Muscle of leg (tissue), 16 donors: ENCODE measurements at places on chromosomes 4 and X. TPM values are rescaled to one million over a fixed set of nuclear protein-coding genes. Genes with fewer than 3 reads are reported as not detected.

- DNase-seq, result peak; percentile 97
These were observed 123.7 kb downstream of the SPRY1 start for GRCh38 chr4:123520325-123520724.

DNA sequence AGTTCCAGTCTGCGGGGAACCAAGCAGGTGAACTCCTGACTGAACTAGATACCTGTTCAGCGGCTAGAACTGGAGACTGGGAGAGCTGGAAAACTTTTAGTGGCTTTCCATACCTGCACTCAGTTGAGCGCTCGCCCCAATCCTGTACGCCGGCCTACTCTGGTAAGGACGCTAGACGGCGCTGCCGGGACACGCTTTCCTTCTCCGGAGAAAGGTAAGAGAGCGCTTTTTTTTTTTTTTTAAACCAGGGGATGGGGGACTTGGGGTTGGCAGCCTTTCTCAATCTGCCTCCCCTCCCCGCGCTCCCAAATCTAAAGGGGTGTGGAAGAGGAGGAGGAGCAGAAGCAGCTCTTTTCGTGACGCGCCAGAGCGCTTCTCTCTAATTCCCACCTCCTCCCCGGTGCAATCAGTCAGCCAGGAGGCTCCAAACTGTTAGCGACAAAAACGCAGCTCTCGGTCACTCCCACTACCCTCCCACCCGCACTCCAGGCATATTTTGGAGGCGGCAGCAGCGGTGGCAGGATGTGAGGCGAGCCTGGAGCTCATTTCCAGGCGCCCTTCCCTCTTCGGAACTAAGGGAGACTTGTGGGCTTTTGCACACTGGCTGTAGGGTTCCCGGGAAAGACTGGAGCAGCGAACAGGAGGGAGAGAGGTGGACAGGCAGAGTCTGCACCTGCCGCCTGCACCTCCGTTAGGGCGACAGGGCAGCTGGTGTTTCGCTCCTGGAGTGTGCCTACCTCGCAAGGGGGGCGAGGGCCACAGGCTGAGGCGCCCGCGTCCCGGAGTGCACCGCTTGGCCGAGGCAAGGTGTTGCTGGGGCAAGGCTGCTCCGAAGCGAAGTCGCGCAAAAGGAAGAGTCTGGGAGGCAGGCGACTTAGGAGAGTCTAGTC is at the start of gene IL1RAPL2:
Gene IL1RAPL2 (plus strand): TSS at position 409 of the 890 bp plus-strand sequence.
- peak; percentile 69 for DNase-seq

DNA sequence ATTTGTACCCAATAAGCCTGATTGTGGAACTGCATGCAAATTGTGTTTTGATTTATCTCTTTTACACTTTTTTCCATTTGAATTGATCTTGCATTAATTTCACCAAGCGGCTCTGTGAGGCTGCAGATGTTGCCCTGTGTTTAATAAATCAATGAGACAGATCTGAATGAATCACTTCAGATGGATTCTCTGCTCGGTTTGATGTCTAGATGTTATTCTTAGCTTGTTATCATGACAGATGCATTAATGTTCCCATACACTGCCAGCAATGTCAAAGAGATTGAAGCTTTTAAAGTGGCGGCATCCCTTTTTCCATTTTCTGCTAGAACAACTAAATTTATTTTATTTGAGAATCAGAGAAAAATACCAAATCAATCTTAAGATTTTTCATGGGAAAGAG is 6.3 kb downstream of the DACH2 start:
- no peak for DNase-seq

DNA sequence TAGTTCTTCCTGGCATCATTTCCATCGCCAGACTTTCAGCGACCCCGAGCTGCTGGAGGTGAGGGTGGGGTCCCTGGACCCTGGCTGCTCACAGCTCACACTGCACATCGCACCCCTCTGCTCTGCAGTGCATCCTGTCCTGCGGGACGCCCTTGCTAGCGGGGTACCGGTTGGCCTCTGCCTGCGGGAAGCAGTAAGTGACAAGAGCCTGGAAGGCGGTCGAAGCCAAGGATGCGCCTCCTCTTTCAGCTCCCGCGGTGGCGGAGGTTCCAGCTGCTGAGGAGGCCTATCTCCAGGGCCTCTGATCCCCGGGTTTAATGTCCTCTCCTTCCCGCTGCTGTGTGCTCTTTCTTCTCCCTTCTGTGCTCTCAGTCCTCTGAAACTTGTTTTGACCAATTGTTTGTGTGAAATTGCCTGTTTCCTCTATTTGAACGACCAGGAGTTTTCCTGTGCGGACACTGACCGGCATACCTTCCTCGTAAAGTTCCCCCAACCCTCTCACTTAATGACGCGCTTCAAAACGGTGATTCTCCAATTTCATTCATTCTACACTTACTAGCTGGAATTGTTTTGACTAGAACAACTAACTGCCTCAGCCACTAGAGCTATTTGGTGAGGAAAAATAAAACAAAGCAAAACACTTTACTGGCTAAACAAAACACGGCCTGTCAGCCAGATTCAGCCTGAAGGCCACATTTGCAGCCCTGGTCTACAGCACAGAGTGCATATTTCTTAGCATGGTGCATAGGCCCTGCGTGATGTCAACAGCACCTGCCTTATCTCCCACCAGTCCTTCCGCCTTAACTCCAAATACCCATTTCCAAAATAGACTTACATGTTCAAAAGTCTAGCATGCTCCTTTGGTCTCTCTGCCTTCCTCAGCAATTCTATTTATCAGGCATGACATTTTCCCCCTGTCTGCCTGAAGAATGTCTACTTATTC is 28.0 kb downstream of the MGAT4D start:
- DNase-seq, result peak; percentile 13

- no peak for DNase-seq
These were observed 56.9 kb downstream of the ATG4A start for GRCh38 chrX:108148524-108148923.

- peak; percentile 99 for DNase-seq
These were observed 53.2 kb downstream of the C4orf51 start for GRCh38 chr4:145732895-145733880.

DNA sequence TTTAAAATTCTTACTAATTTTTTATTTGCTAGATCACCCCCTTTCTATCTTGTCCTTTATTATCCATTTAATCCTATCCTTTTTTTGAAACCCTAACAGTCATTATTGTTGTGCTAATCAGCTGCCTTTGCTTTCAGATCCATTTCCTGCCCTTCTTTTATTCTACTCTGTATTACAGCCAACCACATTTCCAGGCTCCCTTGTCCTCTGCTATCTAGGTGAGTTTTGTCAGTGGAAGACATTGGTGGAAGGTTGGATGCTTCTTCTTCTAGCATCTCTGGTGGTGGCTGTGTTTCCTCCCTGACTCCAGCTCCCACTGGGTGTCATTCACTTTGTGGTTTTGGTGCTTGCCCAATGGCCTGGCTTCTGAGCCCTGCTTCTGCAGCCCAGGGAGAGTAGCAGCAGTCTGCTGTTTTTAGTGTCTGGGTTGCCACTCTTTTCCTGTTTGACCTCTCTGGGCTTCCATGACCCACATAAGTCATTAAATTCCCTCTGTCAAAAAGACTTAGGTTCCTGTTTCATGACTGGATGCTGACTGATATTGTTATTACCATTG is 225.2 kb upstream of the PGRMC2 start:
- no peak for DNase-seq

GRCh38 chr4:100803751-100804150 is 285.9 kb upstream of the EMCN start:
- DNase-seq, result no peak

DNA sequence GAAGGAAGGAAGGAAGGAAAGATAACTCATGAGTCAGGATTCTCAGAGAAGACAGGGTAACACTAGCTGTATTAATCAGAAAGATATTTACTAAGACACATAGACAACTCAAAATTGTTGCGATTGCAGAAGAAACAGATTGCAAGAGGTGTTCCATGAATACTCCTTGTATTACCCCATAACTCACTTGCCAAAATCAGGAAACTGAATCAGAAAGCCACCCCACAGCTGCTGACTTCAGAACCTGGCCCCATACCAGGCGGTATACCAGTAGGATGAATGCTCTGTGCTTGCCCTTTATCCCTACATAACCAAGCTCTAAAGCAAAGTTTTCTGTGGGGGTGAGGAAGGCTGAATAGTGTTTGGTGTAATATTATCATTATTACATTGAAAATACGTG is 468.5 kb downstream of the IQCM start:
- DNase-seq, result no peak

DNA sequence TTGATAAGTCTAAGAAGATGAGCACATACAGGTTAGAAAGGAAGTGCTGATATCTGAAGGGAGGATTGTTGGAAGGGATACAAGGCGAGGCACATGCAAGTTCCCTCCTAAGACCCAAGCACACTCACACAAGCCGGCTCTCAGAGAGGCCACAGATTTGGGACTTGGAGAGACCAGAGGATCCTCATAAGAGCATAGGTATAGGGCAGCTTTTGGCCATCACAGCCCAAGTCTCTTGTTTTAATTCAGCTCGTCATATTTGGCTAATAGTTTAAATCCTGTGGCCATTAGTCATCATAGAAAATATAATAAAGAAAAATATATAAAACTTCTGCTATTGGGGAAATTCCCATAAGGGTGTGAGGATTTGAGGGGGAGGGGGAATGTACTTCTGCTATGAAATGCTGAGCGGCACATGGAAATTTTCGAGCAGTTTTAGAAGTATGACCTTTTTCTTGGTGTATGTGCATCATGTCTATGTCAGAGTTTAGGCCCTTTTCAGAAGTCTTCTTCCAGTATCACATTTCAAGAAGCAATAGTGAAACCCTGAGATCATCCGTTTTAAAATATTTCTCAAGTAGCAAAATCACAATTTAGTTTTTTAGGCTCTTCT is 97.7 kb downstream of the NFKB1 start:
- DNase-seq, result no peak

GRCh38 chrX:50799531-50799961 is 14.4 kb downstream of the SHROOM4 start:
- DNase-seq, result peak; percentile 64

GRCh38 chr4:5887361-5888221 is 5.3 kb downstream of the CRMP1 start:
- DNase-seq, result peak; percentile 32

GRCh38 chr4:104860238-104861123 is 286.2 kb upstream of the TET2 start:
- peak; percentile 83 for DNase-seq

DNA sequence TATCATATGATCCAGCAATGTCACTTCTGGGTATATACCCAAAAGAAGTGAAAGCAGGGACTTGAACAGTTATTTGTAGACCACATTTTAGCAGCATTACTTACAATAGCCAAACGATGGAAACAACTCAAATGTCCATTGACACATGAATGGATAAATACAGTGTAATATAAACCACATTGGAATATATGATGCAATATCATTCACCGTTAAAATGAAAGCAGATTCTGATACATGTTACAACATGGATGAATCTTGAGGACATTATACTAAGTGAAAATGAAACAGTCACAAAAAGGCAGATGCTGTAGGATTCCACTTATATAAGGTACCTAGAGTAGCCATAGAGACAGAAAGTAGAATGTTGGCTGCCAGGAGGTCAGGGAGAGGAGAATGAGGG is 130.5 kb upstream of the SMAD1 start:
- no peak for DNase-seq

- no peak for DNase-seq
These were observed 447.2 kb downstream of the SLITRK2 start for GRCh38 chrX:146264763-146265375.

GRCh38 chr4:108396900-108397497 is 223.4 kb upstream of the RPL34 start:
- DNase-seq, result peak; percentile 28

DNA sequence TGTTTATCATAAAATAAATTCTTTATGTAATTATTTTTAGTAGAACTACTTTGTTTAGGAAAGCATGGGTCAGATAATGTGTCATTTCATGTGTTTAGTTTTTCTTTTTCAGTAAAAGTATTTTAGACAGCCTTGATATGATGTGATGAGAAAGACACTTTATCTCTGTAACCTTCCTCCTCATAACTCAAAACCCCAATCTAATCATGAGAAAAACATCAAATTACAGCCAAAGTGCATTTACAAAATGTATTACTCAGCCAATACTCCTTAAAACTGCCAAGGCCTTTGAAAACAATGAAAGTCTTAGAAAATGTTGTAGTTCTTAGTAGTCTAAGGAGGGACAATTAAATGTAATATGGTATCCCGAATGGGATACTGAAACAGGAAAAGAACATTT is 144.9 kb downstream of the GPM6A start:
- no peak for DNase-seq

DNA sequence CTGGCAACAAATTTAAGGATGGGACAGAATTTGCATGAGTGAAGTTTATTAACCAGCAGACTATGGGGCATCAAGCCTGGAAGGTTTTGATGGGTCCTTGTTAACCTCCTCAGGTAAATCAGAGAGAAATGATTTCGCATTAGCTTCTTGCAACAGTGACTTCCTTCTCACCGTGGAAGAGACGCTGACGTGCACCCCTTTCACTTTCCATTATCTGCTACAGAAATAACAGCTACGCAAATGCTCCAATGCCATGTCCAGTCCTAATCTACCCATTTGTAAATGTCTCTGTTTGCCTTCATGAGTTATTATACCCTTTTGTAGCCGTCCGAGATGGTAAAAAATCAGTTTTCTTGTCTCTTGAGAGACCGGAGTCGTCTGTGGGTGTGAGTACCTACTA is 100.3 kb downstream of the SLC34A2 start:
- no peak for DNase-seq

DNA sequence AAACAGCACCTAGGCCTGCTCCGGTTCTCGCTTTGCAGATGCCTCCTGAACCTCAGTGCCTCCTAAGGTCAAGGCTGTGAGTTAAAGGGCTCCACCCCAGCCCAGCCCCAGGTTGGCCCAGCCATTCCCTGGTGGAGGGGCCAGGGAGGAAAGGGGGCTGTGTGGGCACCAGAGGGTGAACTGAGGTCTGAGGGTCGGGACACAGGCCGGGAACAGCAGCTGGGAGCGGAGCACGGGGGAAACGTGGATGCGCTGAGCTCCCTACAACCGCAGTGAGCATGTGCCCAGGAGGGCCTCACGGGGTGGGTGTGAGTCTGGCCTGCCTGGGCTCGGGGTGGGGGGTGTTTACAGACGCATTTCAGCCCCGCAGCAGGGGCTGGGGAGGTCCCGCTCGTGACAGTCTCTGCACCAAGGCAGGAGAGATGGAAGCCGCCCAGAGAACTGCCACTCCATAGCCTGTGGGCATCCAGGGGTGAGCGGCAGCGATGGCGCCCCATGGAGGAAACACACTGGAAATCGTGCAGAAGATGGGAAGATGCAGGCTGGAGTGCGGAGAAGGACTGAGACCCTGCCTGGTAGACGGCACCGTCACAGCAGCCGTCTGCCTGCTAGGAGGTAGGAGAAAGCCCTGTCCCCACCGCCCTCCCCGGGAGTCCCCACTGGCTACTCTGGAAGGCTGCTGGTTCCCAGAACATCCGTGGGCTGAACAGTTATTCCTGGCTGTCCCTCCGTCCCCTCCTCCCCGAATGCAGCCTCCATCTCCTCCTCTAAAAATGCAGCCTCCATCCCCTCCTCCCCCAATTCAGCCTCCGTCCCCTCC is 9.9 kb upstream of the SLC25A6 start:
- DNase-seq, result no peak

GRCh38 chr4:165668694-165669093 is 204.3 kb upstream of the TLL1 start:
- no peak for DNase-seq

NEUROG2 gene
- total RNA-seq, result not detected

HS3ST1 gene
- total RNA-seq, result 0.09 TPM

SSX2B gene
- not detected for total RNA-seq

XPNPEP2 gene
- 4.2 TPM for total RNA-seq

ARHGAP24 gene
- 66.1 TPM for total RNA-seq

CYLC1 gene
- not detected for total RNA-seq

GAK gene
- total RNA-seq, result 30.4 TPM

MAGEA9B gene
- not detected for total RNA-seq

CTAG1A gene
- not detected for total RNA-seq
